RKO (cell line): ENCODE measurements at places on chromosomes 2 and 18.

- DNase-seq, result no peak
Measured at GRCh38 chr2:237876061-237876526, 16.7 kb downstream of the RAMP1 start.

DNA sequence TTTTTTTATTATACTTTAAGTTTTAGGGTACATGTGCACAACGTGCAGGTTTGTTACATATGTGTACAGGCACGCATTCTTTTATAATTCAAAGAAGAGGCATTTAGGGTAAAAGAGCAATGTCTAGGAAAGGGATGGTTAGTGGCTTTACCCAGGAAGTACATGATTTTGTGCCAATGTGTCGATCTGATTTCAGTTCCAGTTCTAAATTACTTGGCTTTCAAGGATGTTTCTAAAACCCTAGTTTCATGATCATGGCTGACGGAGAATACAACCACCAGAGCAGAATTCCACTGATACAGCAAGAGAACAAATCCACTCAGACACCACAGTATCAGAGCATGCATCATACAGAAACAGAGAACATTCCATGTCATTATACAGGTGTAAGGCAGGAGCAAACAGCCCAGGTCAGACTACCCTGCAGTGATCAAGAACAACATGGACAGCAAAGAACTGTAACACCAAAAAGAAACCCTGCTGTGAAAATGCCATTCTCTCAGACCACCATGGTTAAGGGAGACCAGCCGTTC lies 116.7 kb upstream of the STK17B start:
- DNase-seq, result no peak

DNA sequence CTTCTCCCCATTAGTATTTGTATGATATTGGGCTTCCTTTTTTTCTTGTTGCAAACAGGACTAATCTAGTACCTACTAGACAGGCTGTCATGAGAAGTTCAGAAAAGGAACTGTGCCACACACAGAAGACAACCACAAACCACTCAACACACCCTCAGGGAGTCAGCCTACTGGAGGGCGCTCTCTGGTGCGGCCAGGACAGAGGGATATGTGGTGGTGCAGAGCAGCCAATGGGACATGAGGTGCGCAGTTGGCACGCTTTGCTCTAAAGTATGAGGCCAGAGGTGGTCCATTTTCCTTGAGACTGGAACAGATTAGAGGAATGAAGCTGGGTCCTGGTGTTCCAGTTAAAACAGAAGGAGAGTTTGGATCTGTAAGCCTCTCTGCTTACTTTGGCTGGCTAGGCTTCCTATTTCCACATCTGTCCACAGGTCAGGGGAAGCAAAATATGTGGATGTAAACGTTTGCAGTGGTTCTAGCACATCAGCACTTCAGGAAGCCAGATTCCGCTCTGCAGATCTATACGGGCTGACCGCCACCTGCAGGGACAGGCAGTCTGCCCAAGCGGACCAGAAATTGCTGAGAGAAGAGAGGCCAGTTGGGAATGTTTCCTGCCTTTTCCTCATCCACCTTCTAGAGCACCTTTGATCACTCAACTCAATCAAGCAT lies 114.1 kb downstream of the GFPT1 start:
- DNase-seq, result no peak

GRCh38 chr2:181461056-181461997 lies 4.1 kb downstream of the ITGA4 start:
- DNase-seq, result no peak

- DNase-seq, result peak; percentile 42
Measured at GRCh38 chr2:28868611-28869010, 1.5 kb downstream of the TRMT61B start.
